ENCODE measurements at places on chromosomes 4 and X.

DNA sequence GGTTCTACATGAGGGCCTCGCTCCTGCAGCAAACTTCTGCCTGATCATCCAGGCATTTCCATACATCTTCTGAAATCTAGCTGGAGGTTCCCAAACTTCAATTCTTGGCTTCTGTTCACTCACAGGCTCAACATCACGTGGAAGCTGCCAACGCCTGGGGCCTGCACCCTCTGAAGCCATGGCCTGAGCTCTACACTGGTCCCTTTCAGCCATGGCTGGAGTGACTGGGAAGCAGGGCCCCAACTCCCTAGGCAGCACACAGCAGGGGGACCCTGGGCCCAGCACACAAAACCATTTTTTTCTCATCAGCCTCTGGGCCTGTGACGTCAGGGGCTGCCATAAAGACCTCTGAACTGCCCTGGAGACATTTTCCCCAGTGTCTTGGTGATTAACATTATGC, 542.7 kb downstream of the TLL1 start:
- no peak for DNase-seq

- no peak for DNase-seq
Measured at GRCh38 chrX:154366666-154367055, 7.8 kb downstream of the FLNA start.

DNA sequence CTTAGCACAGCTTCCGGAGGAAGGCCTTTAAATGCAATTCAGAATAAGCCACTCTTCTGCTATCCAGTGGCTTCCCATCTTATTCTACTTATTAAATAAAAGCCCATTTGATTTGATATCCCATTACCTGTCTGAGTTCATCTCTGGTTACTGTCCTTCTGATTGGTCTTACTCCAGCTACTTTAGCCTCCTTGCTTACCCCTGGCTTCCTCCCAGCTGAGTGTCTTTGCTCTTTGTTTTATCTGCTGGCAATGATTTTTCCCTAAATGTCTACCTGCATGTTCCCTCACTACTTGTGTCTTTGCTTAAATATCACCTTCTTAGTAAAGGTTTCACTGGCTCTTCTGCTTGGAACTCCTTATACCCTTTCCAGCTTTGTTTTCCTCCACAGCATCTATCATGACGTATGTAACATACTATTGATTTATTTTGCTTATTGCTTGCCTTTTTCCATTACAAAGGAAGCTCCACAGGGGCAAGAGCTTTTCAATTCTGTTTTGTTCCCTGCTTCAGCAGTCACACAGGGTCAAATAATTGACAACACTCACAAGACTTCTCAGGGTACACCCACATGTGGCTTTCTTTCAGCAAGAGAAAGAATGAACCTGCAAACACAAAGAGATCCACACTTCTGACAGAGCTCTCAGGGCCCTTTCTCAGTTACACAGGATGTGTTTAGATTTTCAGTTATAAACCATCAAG, 63.8 kb downstream of the TBC1D19 start:
- no peak for DNase-seq

DNA sequence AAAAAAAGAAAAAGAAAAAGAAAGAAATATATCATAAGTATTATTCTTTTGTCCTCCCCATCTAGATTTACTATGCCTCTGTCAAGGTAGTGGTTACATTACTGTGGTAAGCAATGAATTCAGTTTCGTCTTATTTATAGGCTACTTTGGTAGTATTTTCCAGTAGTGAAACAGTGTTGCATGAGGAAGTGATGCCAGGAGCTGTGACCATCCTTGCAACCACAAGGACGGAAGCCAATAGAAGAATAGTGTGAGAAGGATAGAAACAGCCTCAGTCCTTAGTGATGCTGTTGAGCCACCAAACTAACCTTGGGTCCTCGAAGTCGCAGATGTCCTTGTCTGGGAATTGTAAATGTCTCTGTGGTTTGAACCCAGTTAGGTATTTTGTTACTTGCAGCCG, 328.5 kb downstream of the PPP3CA start:
- peak; percentile 69 for DNase-seq

DNA sequence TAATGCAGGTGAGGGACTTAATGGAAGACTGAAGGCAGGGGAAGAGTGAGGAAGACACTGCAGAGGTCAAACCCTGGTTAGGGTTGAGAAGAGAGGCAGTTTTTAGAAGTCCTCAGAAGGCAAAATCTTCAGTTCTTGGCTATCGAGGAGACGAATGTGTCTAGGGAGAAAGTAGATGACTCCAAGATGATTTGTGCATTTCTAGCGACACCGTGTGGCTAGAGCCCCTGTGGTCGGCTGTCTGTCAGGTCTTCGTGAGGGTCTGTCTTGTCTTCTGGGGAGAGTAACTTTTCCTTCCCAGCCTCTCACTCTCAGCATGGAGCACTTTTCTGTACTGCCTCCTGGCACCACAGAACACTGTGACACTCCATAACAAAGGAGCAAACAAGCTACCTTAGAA, 458.1 kb downstream of the STIM2 start:
- DNase-seq, result no peak

DNA sequence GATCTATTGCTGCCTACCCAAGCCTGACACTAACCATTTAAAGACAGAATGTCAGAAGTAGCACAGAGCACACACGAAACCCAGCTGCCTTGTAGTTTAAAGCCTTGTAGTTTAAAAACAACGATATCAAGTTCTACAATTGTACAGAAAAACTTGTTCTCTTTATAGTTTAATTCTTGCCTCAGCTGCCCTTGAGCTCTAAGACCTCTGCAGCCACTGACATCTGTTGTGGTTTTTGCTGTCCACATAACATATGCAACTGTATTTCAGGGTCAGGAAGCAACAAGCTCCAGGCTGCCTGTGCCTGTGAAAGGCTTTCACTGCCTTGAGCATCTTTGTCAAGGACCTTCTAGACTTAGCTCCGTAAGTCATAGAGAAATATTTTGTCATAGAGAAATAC, 227.2 kb downstream of the SPCS3 start:
- DNase-seq, result no peak

DNA sequence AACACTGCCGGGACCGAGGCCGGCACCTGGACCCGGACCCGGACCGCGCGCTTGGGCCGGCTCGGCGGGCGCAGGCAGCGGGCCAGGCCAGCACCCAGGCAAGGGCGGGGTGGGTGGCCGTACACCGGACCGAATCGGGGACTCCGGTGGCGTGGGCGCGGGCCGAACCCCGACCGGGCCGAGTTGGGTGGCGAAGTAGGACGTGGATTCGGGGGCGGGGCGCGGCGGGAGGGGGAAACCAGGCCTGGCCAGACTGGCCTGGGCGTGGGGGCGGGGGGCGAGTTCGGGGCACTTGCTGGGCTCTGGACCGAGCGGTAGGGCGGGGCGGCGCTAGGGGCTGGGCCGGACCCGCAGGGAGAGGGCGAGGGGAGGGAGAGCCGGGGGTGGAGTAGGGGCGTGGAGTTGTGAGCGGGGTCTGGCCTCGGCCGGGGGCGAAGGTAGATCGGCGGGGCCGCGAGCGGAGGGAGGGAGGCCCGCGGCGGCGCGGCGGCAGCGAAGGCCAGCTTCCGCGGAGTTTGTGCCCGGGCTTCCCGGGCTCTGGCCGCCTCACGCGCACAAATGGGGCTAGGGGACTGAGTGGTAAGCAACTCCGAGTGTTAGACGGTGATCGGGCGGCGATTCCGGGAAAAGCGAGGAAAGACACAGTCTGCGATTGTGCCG, 1.8 kb upstream of the BCORL1 start:
- DNase-seq, result no peak

- DNase-seq, result no peak
Measured at GRCh38 chr4:100190643-100191600, 654 bp upstream of the DDIT4L start.

- DNase-seq, result no peak
Measured at GRCh38 chrX:63718010-63718694, 66.9 kb downstream of the ARHGEF9 start.

- no peak for DNase-seq
Measured at GRCh38 chr4:123869286-123870215, 473.0 kb downstream of the SPRY1 start.

- no peak for DNase-seq
Measured at GRCh38 chr4:6109842-6110560, 90.3 kb downstream of the JAKMIP1 start.

GRCh38 chr4:169199184-169199583, 71.6 kb downstream of the SH3RF1 start:
- DNase-seq, result no peak

GRCh38 chr4:53547983-53548382, 43.3 kb downstream of the LNX1 start:
- DNase-seq, result no peak

- no peak for DNase-seq
Measured at GRCh38 chrX:155086961-155087735, 15.8 kb downstream of the BRCC3 start.

DNA sequence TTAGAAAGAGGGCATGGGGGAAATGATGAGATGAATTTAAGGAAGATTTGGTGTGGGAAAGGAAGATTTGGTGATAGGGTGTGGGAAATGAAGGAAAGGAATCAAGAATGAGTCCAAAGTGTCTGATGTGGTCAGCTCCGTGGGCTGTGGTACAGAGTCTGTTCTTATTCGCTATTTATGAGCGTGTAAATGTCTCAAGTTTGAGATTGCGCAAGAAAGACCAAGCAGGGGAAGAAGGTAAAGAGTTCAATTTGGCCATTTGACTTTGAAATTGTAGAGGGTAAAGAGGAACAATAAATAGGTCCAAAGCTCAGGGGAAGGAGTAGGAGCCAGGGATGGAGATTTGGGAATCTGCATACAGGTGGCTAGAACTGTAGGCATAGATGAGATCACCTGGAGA, 11.3 kb upstream of the SMS start:
- no peak for DNase-seq

DNA sequence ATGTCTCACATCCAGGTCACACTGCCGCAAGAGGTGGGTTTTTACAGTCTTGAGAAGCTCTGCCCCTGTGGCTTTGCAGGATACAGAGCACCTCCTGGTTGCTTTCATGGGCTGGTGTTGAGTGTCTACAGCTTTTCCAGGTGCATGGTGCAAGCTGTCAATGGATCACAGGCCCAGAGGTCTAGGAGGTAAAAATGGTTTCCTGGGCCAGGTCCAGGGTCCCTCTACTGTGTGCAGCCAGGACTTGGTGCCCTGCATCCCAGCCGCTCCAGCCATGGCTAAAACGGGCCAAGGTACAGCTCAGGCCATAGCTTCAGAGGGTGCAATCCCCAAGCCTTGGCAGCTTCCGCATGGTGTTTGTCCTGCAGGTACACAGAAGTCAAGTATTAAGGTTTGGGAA, 434.1 kb upstream of the GALNT7 start:
- no peak for DNase-seq

- DNase-seq, result no peak
Measured at GRCh38 chr4:134018846-134019245, 182.7 kb downstream of the PABPC4L start.

DNA sequence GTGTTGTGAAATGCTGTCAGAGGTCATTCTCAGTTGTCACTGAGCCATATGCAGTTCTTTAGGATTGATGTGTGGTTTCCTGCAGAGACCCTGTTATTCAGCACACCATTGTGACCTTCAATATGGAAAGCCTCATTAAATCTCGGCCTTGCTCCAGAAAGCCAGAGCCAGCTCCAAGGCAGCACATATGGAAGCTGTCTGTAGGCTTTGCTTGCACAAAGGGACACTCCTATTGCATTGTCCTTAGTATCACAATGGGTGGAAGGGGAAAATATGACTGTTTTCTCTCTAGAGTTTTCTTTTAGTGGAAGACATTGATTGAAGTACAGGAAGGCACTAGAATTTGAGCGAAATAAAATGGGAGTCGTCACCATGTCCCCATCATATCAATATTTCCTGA, 179.0 kb downstream of the CEP135 start:
- no peak for DNase-seq

- no peak for DNase-seq
Measured at GRCh38 chr4:88413801-88414200, 35.1 kb downstream of the HERC6 start.

DNA sequence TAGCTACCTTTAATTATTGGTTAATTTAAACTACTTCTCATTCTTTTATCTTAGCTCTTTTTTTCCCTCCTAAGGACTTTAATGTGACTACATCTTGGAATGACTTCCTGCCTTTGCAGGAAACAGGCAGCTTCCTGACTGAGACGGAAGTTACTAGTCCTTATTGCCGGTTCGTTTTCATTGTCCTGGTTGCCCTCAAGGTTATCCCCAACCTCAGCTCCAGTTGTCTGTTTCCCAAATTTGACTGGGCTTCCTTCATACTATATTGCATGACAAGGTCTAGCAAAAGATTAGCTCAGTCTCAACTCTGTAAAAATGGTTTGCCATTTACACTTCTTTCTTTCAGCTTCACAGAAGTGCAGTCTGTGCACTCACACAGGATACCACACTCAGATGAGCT, 109.9 kb upstream of the DDX53 start:
- DNase-seq, result no peak

- DNase-seq, result peak; percentile 60
Measured at GRCh38 chrX:12970691-12971202, 4.2 kb upstream of the TMSB4X start.

GRCh38 chr4:186666750-186667149, 56.9 kb downstream of the FAT1 start:
- DNase-seq, result no peak

GRCh38 chr4:7546809-7547367, 112.2 kb upstream of the PSAPL1 start:
- DNase-seq, result no peak

DNA sequence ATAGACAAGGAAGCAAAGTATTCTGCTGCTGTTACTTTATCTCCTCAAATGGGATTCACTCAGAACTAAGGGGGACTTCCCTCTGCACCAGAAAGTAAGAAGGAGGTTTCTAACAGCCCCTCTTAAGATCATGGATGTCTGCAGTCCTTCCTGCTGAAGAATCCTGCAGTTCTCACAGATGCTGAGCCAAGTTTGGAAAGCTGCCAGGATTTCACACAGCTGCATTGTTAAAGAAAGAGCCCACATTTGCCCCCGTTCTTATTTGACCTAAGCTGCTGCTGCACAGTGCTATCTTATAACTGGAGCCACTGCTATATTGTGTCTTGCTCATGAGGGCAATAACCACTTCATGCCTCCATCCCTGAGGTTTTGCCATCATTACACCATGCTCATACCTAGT, 81.1 kb downstream of the FAAH2 start:
- no peak for DNase-seq

GRCh38 chr4:82747686-82748575, 50.7 kb downstream of the SCD5 start:
- no peak for DNase-seq

- DNase-seq, result no peak
Measured at GRCh38 chrX:22248401-22248800, 24.3 kb upstream of the CBLL2 start.

DNA sequence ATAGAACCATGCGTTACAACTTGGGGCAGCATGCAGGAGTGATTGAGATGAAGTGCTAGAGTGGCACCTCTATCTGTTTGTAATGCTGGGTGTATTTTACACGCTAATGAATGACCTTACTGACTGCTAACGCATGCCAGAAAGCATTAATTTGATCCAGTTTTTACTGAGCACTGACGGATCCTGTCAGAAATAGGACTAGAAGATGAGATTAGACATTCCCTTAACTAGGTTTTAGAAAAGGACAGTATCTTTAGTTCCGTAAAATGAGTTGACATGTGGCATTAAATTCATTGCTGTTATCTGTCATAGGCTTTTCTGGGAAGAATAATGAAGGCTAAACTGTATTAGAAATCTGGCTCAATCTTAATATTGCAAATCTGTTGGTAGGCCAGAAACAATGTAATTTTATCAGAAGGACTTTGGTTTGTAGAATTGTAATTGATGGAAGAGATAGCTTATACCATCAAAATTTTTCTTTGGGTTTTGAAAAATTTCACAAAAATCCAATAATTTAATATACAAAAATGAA, 140.4 kb upstream of the WDFY3 start:
- DNase-seq, result no peak
